ENCODE measurements at places on chromosomes 5 and 9.

GRCh38 chr9:113886026-113886369 is 9.9 kb downstream of the ZNF618 start:
- no peak for DNase-seq

- no peak for DNase-seq
These were observed 81.1 kb downstream of the SERINC5 start for GRCh38 chr5:80174790-80175189.

DNA sequence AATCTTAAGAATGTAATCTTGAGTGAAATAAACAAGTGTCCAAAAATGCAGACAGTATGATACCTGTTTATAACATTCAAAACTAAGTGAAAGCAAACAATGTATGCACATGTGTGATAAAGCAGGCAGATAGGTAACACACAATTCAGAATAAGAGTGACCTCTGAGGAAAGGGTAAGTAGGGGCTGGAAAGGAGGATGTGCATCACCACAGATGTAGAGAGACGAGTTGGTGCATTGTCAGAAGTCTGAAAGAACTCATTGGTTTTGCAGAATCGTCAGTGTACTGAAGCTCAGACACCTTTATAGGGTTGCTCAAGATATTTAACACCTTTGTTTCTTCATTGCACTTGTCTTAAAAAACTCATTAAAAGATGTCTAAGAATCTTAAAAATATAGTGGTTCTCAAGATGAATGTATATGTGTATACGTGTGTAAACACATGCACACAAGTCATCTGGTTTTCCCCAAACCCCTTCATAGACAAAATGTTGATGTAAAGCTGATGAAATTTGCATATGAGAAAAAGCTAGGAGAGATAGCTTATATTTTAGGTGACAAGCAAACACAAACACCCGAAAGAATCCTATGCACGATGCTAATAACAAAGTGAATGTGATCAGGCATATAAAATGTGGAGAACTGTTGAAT is 197.6 kb upstream of the MEF2C start:
- DNase-seq, result no peak

GRCh38 chr5:64773533-64773932 is 4.8 kb downstream of the CWC27 start:
- DNase-seq, result no peak

GRCh38 chr5:41542183-41542582 is 31.8 kb upstream of the PLCXD3 start:
- no peak for DNase-seq
